ENCODE measurements at places on chromosomes 12 and 14.

- DNase-seq = peak; percentile 60
Observed at GRCh38 chr12:108622421-108622820, 11.3 kb downstream of the SELPLG start.

GRCh38 chr14:89855961-89856656, 98.4 kb downstream of the EFCAB11 start:
- peak; percentile 91 for DNase-seq

GRCh38 chr14:50741567-50741966, 73.5 kb upstream of the SAV1 start:
- DNase-seq = peak; percentile 10

DNA sequence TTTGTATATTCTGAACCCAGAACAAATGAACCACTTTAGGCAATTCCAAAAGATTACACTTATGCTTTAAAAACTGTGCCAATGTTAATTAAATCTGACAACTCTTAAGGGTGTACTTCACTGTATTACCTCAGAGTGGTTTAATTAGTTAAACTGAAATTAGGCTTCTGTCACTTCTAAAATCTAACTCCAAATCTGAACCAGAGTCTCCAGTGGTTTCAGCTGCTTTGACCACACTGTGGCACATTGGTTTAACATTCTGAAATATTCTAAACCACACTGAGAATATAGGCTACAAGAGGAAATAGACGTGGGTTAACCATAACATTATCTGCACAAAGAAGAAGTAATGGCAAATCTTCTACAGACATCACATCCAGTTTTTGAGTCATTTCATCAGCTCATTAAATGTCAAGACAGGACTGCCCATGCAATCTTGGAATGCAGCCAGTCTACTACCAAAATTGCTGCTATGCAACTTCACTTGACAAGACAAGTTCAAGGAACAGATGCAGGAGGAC, 94.8 kb downstream of the LRP6 start:
- peak; percentile 83 for DNase-seq

DNA sequence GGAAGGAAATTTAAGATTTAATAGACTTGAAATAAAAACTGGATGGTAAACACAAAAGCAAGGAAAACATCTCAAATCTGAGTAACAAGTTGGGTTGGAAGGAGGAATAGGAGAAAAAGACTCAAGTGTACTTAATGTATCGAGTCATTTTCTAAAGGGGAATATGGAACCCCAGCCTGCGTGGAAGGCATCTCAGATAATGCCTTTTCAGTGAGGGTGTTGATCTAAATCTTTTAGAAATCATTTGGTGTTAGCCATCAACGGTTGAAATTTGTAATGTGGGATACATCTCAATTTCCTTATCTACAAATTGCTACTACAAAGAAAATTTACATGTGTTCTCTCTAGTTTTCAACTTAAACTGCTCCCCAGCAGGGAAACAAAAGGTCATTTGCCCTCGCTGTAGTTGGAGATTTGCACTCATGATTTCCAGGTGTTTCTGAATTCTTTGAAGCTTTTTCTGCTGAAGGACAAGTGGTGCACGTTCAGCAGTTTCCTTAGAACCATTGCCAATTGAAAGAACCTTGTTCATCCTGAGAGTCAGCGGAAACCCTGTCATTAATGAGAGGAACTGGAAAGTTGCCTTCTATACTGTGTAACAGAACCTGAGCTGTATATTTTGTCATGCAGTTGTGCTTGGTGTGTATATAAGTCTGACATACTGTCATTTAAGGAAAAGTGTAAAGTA, 2.2 kb downstream of the PCBP2 start:
- DNase-seq = no peak

GRCh38 chr12:127487031-127487430, 779.9 kb upstream of the TMEM132C start:
- no peak for DNase-seq

DNA sequence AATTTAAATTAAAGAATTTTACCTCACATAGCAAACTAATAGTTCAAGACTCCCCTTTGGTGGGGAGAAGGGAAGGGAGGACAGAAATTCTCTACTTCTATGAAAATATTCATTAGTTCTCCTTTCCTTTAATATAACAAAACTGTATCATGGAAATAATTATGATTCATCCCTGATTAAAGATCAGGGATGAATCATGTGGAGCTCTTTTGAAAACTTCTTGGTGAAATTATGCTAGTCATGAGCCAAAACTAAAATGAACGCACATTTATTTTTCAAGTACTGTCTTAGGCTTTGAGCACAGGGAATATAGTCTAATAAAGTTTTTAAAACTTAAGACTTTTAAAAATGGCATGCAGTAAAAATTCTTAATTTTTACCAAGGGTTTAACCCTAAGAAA, 17.1 kb downstream of the TMBIM4 start:
- peak; percentile 40 for DNase-seq

DNA sequence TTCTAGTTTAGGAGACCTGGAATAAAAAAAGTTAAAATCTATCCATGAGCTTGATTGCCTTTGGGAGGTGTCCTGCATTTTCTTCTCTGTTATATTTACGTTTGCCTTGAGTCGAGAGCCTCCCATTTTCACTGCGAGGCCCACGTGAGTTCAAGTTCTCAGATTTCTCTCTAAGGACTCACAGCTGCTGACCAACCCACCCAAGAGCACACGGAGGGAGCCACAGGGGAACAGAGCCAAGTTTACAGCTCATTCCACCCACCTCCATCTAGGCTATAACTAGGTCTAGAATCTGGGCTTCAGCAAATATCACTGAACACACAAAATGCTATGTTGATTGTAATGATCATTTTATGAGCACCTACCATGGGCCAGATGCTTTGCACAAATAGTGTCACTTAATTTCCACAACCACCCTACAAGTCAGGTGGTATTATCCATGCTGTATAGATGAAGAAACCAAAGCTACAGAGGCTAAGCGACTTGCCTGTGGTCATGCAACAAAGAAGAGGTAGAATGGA, 16.7 kb downstream of the ALDH1L2 start:
- DNase-seq = peak; percentile 18

DNA sequence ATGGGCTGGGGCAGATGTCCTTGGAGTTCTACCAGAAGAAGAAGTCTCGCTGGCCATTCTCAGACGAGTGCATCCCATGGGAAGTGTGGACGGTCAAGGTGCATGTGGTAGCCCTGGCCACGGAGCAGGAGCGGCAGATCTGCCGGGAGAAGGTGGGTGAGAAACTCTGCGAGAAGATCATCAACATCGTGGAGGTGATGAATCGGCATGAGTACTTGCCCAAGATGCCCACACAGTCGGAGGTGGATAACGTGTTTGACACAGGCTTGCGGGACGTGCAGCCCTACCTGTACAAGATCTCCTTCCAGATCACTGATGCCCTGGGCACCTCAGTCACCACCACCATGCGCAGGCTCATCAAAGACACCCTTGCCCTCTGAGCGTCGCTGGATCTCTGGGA, 2.7 kb upstream of the SMIM41 start:
- DNase-seq = no peak

- DNase-seq = no peak
Observed at GRCh38 chr12:93072340-93072739, 143.2 kb upstream of the EEA1 start.

DNA sequence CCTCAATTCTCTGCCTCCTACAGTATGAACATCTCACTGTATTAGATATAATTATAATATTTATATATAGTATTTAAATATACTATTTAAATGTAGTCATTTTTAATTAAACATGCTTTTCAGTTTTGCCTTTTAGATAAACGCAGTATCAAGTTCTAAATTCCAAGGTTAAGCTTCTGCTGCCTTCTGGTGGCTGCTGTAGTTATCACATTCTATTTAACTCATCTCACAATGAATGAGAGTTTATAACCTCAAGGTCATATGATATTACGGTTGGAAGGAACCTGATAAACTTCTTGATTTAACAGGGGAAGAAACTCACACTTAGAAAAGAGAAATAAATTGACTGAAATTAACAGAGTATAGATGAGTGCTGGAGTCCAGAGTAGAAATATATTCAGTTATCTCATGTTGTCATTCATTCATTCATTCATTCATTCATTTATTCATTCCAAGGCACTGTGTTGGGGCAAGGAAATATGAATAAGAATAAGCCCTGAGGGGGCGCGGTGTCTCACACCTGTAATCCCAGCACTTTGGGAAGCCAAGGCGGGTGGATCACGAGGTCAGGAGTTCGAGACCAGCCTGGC, 31.9 kb downstream of the GUCY2C start:
- peak; percentile 22 for DNase-seq

GRCh38 chr14:26621364-26621763, 23.5 kb upstream of the NOVA1 start:
- DNase-seq = peak; percentile 37

- no peak for DNase-seq
Observed at GRCh38 chr14:71333705-71334104, 426.4 kb downstream of the PCNX1 start.

GRCh38 chr14:44444454-44444853, 62.6 kb downstream of the FSCB start:
- DNase-seq = no peak

DNA sequence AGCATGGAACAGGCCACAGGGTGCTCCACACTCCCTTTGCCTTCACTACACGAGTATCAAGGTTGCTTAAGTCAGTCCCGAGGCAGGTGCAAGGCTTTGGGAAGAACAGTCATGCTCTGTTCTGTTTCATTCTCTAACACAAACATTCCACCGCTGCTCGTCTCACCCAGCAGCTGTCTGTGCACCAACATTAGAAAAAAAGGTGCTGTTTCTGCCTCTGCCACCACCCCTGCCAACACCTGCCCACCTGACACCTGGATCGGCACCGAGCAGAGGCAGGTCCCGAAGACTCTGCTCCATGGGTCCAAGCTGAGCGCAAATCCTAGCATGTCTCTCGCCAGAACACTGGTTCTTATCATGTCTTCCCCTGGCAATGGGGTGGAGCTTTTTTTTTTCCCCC, 347.7 kb downstream of the TMEM132D start:
- no peak for DNase-seq

DNA sequence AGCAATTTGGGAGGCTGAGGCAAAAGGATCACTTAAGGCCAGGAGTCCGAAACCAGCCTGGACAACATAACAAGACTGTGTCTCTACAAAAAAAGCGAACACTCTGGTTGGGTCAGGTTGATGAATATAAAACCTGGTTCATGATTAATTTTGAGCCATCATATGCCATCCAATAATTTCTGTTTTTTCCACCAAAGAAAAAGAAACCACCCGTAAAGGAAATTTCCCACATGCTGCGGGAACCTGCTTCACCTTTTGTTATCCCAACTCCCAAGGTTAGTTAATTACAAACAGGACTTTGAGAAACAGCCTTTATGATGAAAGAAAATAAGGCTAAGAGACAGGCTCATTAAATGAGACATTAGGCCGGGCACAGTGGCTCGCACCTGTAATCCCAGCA, 24.1 kb upstream of the BICDL1 start:
- no peak for DNase-seq

DNA sequence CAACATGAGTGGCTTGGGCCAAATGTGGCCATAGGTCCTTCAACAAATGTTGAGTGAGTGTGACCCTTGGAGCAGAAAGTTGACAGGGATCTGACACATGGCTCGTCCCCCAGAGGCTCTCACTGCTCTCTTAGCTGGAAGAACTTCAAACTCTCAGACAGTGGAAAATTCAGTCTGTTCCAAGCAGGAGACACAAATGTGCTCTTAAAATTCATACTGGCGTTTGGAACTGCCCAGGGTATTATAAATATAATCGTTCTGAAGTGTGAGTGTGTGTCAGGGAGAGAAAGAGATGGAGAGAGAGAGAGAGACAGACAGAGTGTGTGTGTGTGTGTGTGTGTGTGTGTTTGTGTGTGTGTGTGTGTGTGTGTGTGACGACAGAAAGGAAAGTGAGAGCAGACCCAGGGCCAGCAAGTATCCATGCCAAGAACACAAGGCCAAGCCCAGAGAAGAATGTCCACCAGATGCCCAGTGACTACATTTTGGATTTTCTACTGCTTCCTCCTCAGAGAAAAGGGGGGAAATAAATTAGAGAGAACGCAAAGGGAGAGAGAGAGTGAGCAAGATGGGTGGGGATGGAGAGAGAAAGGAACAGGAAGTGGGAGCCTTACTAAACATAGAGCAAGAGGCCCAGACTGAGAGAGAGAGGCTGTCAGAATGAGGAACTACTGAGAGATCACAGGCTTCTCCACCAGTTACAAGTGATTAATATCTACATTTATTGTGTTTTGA, 193.6 kb upstream of the NUDT4 start:
- peak; percentile 46 for DNase-seq

DNA sequence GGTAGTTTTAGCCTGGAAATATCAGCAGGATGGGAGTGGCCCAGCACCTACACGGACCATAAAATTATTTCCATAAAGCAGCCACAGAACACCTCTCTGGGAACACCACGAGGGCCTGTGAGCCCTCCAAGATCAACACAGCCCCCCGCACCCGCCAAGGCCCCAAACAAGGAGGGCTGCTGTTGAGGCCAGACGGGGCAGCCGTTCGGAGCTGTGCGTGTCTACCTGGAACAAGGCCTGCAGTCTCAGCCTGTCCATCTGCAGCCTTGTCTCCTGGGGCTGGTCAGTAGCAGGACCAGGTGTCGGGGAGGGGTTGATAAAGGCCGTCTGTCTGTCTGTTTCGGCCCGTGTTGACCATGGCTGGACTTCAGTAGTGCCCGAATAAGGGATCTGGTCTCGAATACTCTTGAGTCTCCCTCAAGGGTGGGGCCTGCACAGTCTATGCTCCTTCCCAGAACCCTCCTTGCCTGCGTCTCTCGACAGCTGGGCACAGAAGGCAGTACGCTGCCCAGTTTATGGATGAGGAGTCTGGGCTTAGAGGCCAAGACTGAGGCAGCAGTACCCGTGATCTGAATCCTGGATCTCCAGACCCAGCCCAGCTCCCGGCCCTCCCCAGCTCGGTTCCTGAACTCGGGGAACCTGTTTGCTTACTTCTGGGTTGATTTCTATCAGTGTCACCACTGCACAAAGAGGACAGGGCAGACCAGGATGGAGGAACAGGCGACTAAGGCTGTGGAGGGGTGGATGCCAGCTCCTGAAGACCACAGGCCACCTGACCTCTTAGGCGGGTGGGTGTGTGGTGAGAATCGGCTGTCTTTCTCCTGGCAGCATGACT, 23.1 kb upstream of the DLK1 start:
- DNase-seq = no peak

- DNase-seq = no peak
Observed at GRCh38 chr14:104073764-104074163, 11.7 kb upstream of the ASPG start.

DNA sequence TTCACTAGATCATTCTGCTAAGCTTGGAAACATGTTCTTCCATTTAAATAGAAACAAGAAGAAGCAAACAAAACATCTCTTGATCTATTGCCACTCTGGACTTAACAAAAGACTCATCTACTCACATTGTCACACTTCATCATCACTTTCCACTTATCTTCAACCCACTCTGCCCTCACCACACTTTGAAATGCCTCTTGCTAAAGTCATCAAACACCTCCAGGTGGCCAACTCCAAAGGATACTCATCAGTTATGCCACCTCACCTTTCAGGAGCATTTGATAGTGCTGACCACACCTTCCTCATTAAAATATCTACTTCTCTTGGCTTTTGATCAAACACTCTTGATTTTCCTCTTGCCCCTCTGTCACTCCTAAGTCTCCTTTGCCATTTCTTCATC, 7.2 kb downstream of the EFCAB11 start:
- DNase-seq = no peak

GRCh38 chr12:99984271-99985128, at the start of gene ANKS1B:
Gene ANKS1B, minus strand, starts transcription at chr12:99984936. Its CDS starts 699 bp downstream, at chr12:99984237.
- peak; percentile 7 for DNase-seq

Data from fibroblast of upper back skin (primary cell).